ENCODE measurements at places on chromosomes 5 and 9.

- no peak for DNase-seq
Observed at GRCh38 chr9:72950875-72951442, 1.9 kb downstream of the ALDH1A1 start.

DNA sequence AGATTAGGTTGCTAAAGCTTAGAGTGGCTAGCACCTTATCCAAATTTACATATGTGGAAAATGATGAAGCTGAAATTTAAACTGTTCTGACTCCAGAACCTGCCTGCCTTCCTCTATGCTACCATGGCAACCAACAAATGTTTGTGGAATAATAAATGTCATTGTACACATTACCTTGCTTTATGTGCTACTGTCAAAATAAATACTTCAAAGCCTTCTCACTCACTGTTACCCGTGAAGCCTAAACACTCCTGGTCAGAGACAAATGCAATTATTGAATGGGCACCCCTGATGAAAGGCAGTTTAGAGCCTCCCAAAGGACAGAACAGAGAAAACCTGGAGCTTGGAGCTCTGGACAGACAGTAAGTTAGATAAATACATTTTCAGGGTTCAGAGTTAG is 158.6 kb downstream of the FAM114A2 start:
- DNase-seq, result no peak

- no peak for DNase-seq
Observed at GRCh38 chr5:163943546-163943945, 438.1 kb downstream of the MAT2B start.

GRCh38 chr9:69342769-69343168 is 17.8 kb downstream of the ENTREP1 start:
- no peak for DNase-seq

DNA sequence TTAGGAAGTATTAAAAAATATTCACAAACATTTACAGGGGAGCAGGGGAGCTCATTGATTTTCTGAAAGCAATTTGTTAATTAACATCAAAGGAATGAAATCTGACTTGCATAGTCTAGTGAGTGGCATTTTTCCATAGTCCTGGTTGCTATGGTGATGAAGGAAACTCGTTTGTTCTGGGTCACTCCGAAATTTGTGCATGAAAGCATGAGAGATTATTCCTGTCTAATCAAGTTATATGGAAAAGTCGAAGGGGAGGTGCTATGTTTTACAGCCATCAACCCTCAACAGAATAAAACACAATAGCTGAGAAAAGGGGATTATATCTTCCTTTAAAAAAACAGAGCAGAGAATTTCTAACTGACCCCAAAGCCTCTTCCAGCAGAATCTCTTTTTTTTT is 1495.7 kb upstream of the WWC1 start:
- no peak for DNase-seq

GRCh38 chr5:110996742-110997141 is 74.8 kb upstream of the TSLP start:
- DNase-seq, result no peak

GRCh38 chr5:132369007-132369473 is 470 bp upstream of the SLC22A5 start:
- DNase-seq, result no peak

- DNase-seq, result no peak
Observed at GRCh38 chr9:114472765-114473446, 32.4 kb downstream of the WHRN start.

- no peak for DNase-seq
Observed at GRCh38 chr5:92513067-92513466, 1068.0 kb downstream of the NR2F1-AS1 start.

DNA sequence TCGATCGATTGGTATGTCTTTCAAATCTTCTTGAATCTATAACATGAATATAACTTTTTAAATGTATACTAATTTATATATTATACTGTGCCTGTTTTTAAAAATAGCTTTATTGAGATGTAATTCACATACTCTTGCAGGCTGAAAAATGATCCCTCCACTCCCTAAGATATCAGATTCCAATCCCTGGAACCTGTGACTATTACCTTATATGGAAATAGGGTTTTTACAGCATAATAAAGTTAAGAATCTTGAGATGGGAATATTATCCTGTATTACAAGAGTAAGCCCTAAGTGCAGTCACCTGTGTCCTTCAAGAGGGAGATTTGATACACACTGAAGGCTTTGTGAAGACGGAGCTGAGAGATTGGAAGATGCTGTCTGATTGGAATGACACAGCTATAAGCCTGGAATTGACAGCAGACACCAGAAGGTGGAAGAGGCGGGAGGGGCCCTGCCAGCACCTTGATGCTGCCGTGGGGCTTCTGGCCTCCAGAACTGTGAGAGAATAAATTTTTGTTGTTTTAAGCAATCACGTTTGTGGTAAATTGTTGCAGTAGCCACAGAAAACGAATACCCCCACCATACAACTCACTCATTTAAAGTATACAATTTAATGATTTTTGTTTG is 161.3 kb downstream of the RMI1 start:
- no peak for DNase-seq
